Activated T-cell treated with anti-CD3 and anti-CD28 coated beads, Interleukin-2, amount 50 U/mL, for 72 hours (primary cell): ENCODE measurements at places on chromosomes 2 and 18. TPM values are rescaled to one million over a fixed set of nuclear protein-coding genes. Genes with fewer than 3 reads are reported as not detected.
A peak's percentile ranks its signal among the peaks of the same experiment; 100 is the strongest.

GRCh38 chr2:144143294-144144151, 376.4 kb downstream of the ZEB2 start:
- H3K27me3 ChIP-seq, result no peaks in the 10 kb centered on the region
- no peak for DNase-seq
- peaks cover 1% of the 10 kb centered on the region for H3K36me3 ChIP-seq
- H3K27ac ChIP-seq, result no peak overlapping the region
- no peak overlapping the region for H3K4me3 ChIP-seq
- no peaks in the 10 kb centered on the region for H3K4me1 ChIP-seq

DNA sequence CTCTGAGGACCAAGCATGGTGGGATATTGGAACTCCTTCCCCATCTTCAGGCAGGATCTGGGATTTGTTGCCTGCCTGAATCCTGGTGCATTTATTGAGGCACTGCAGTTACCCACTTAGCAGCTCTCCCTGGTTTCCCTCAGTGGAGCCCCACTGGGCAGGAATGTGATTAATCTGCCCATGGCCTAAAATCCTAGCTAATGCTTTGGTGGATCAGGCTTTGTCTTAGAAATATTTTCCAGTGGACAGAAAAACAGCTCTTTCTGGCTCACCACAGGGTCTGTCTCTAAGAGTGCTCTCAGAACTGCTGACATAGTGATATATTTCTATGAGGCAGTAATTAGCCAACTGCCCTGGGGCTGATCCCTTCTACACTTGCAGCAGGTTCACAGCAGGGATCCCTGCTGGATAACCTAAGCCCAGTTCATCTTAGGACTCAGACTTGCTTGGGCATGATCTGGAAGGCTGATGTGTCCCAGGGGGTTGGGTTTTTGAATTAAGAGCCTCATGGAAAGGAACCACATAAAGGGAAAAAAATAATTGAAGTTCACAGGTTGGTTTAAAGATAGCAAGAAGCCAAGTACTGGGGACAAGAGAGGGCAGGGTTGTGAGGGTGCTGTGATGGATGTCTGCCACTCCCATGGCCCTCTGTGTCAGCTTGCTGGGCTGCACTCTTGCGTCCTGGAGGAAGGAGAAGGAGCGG, 44.3 kb upstream of the ZDBF2 start:
- peaks cover 6% of the 10 kb centered on the region for H3K4me1 ChIP-seq
- H3K36me3 ChIP-seq, result peaks cover 4% of the 10 kb centered on the region
- no peak overlapping the region for H3K4me3 ChIP-seq
- no peak for DNase-seq
- peaks cover 10% of the 10 kb centered on the region for H3K27me3 ChIP-seq
- H3K27ac ChIP-seq, result no peak overlapping the region

DNA sequence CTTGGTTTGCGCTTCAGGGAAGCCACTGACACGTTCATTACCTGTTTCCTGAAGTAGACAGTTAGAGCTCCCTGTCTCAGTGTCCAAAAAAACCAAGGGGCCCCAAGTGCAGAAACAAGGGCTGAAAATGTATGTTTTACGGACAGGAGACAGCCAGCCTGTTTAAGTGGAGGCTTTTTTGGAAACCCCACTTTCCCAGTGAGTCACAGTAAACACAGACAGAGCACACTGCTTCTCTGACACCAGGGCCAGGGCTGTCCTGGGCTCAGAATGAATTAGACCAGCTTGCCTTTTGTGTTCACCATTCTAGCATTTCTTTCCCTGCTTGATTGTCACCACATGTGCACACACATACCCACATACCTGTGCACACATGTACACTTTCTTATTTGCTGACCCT, 128.6 kb downstream of the SH3RF3 start:
- H3K27ac ChIP-seq, result no peak overlapping the region
- no peak for DNase-seq
- no peak overlapping the region for H3K4me3 ChIP-seq
- H3K27me3 ChIP-seq, result no peaks in the 10 kb centered on the region
- H3K4me1 ChIP-seq, result no peaks in the 10 kb centered on the region
- H3K36me3 ChIP-seq, result no peaks in the 10 kb centered on the region

GRCh38 chr2:198880986-198881385, 576.8 kb downstream of the SATB2 start:
- no peak overlapping the region for H3K27ac ChIP-seq
- no peaks in the 10 kb centered on the region for H3K4me1 ChIP-seq
- no peak for DNase-seq
- no peak overlapping the region for H3K4me3 ChIP-seq

DNA sequence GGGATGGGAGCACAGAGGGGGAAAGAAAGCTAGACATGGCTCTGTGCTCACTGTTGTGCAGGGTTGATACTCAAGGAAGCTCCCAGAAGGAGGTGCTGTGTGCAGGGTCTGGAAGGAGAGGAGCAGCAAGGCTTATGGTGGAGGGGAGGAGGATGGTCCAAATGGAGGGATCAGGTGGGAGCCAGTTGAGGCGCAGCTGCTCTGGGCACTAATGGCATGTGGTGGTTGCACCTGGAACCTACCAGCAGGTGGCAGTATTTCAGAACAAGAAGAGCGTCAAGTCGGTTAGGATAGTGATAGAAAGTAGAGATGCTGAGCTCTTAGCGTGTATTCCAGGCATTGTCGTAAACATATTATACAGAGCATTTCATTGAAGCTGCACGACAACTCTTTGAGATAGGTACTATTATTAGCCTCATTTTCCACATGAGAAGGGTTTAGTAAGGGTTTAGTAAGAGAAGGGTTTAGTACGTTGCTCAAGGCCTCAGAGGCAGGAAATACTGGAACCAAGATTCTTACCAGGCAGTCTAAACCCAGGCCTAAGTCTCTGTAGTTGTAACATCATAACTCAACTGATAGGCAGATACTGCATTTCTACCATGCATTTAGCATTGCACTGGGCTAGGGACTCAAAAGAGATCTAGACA, 223.7 kb downstream of the CYP26B1 start:
- H3K36me3 ChIP-seq, result no peaks in the 10 kb centered on the region
- H3K27ac ChIP-seq, result no peak overlapping the region
- no peak overlapping the region for H3K4me3 ChIP-seq
- H3K27me3 ChIP-seq, result no peaks in the 10 kb centered on the region
- peak; percentile 56 for DNase-seq

DNA sequence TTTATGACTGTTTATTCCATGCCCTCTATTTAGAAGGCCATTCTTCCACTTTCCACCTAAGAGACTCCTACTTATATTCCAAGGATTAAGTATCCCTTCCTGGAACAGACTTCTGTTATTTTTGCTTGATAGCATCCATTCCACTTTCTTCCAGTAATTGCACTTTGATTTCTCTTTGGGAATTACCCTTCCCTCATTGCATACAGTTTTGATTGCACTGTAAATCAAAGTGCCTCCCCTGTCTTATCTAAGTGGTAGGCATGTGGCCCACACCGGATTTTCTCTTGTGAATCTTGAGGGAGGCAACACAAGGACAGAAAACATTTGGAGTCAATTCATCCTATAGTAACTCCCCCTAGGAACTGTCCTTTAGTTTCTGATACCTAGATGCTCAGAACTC, 120.4 kb downstream of the PDE11A start:
- no peaks in the 10 kb centered on the region for H3K27me3 ChIP-seq
- no peak overlapping the region for H3K4me3 ChIP-seq
- H3K27ac ChIP-seq, result no peak overlapping the region
- DNase-seq, result no peak
- no peaks in the 10 kb centered on the region for H3K4me1 ChIP-seq

- H3K27ac ChIP-seq, result no peak overlapping the region
- H3K27me3 ChIP-seq, result no peaks in the 10 kb centered on the region
- no peak for DNase-seq
- H3K4me3 ChIP-seq, result no peak overlapping the region
Observed at GRCh38 chr2:18219676-18220075, 340.8 kb downstream of the RDH14 start.

- H3K4me3 ChIP-seq, result peak overlapping the region; percentile 73
- peaks cover 100% of the 10 kb centered on the region for H3K4me1 ChIP-seq
- H3K27ac ChIP-seq, result peak overlapping the region; percentile 53
- no peaks in the 10 kb centered on the region for H3K27me3 ChIP-seq
- peaks cover 74% of the 10 kb centered on the region for H3K36me3 ChIP-seq
Observed at GRCh38 chr2:196153480-196153879, 17.9 kb downstream of the STK17B start.

- H3K27ac ChIP-seq, result no peak overlapping the region
- H3K4me3 ChIP-seq, result no peak overlapping the region
- no peaks in the 10 kb centered on the region for H3K4me1 ChIP-seq
- DNase-seq, result no peak
- H3K27me3 ChIP-seq, result no peaks in the 10 kb centered on the region
Observed at GRCh38 chr2:116719836-116720235, 1094.7 kb upstream of the DDX18 start.

DNA sequence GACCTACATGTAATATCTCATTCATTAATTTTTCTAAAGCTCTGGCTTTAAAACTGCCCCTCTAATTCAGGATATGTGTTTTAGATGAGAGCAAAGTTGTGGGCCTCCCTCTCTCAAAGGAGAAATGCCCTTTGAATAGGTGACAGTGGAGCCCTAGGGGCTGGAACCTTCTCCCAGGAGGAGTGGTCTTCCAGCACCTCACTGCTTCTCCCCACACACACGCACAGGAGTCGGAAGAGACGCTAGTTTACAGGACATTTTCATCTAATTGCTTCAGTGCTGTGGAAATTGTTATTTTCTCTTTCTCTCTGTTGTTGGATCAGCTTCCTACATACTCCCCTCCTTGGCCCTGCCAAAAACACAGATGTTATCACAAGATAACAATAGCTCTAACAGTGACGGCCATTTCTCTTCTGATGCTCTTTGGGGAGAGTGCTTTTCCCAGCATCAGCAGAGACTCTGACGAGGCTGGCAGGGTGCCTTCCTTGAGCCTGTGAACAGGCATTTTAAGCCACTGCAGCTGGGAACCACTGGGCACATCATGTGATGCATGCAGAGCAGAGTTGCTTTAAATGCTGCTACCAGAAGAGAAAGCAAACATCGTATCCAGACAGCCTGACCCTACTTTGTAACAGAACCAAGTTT, 209.4 kb upstream of the SP5 start:
- DNase-seq, result no peak
- no peak overlapping the region for H3K27ac ChIP-seq
- no peaks in the 10 kb centered on the region for H3K36me3 ChIP-seq

- H3K27me3 ChIP-seq, result no peaks in the 10 kb centered on the region
- H3K27ac ChIP-seq, result no peak overlapping the region
- H3K4me3 ChIP-seq, result peak overlapping the region; percentile 39
- H3K4me1 ChIP-seq, result peaks cover 53% of the 10 kb centered on the region
Observed at GRCh38 chr2:28586867-28587266, 91.0 kb downstream of the PLB1 start.

DNA sequence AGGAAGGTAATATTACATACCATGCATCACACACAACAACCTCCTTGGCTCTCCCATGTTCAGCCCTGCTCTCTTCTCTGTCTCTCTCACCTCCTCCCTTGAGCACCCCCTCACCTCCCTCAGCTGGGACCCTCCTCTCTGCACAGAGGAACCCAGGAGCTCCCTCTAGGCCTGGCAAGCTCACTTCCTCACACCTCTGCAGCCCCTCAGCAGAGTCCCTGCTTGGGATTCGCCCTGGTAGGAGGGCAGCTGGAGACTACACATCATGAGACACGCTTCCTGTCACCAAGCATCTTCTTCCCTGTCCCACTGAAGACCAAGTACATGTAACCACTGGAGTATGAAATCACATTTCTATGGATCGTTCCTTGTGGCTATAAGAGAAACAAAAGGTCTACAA, 51.0 kb downstream of the ADD2 start:
- H3K27me3 ChIP-seq, result no peaks in the 10 kb centered on the region
- DNase-seq, result no peak
- no peak overlapping the region for H3K4me3 ChIP-seq
- H3K4me1 ChIP-seq, result no peaks in the 10 kb centered on the region
- peak overlapping the region; percentile 30 for H3K27ac ChIP-seq
- no peaks in the 10 kb centered on the region for H3K36me3 ChIP-seq

GRCh38 chr2:17680119-17680518, 73.5 kb downstream of the SMC6 start:
- no peak for DNase-seq
- H3K4me1 ChIP-seq, result no peaks in the 10 kb centered on the region
- H3K27ac ChIP-seq, result no peak overlapping the region
- H3K27me3 ChIP-seq, result no peaks in the 10 kb centered on the region
- H3K36me3 ChIP-seq, result peaks cover 20% of the 10 kb centered on the region

DNA sequence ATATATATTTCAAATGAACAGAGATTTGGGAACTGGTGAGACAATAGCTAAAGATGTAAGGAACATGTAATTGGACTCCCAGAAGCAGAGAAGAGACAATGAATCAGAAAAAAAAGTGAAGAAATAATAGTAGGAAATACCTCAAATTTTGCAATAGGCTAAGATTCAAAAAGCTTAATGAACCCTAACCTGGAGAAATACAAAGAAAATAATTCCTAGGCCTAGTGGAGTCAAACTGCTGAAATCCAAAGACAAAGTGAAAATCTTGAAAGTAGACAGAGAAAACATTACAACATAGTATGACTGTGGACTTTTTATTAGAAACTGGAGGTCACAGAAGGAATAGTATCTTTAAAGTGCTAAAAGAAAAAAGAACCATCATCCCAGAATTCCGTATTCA, 76.7 kb downstream of the LAMA3 start:
- no peak overlapping the region for H3K27ac ChIP-seq
- no peaks in the 10 kb centered on the region for H3K4me1 ChIP-seq
- DNase-seq, result no peak
- H3K4me3 ChIP-seq, result no peak overlapping the region

GRCh38 chr2:54377901-54378493, 78.1 kb upstream of the SPTBN1 start:
- H3K27ac ChIP-seq, result no peak overlapping the region
- H3K36me3 ChIP-seq, result no peaks in the 10 kb centered on the region
- H3K4me1 ChIP-seq, result no peaks in the 10 kb centered on the region
- H3K27me3 ChIP-seq, result peaks cover 9% of the 10 kb centered on the region
- H3K4me3 ChIP-seq, result no peak overlapping the region

GRCh38 chr2:176583607-176584006, 314.4 kb downstream of the MTX2 start:
- no peaks in the 10 kb centered on the region for H3K36me3 ChIP-seq
- H3K4me1 ChIP-seq, result peaks cover 5% of the 10 kb centered on the region
- peak overlapping the region; percentile 5 for H3K4me3 ChIP-seq
- H3K27ac ChIP-seq, result no peak overlapping the region

Gene VWC2L
- total RNA-seq, result not detected

Gene POTEI
- not detected for total RNA-seq

Gene ZNF385B
- total RNA-seq, result not detected

Gene HOXD12
- not detected for total RNA-seq

Gene CEBPZOS
- 34.0 TPM for total RNA-seq

Gene MTCL1
- 0.51 TPM for total RNA-seq

Gene TXNDC2
- total RNA-seq, result not detected

Gene ERFE
- total RNA-seq, result 0.60 TPM

Gene DAPL1
- total RNA-seq, result not detected

Gene ARHGEF4
- total RNA-seq, result 1.7 TPM

Gene FSIP2
- 0.19 TPM for total RNA-seq

Gene RHBDD1
- total RNA-seq, result 47.2 TPM

Gene RAB17
- 0.09 TPM for total RNA-seq

Gene RESP18
- not detected for total RNA-seq

Gene GBX2
- not detected for total RNA-seq

Gene CHRND
- total RNA-seq, result not detected

Gene CTNNA2
- not detected for total RNA-seq
